CMK (cell line): ENCODE measurements at places on chromosomes 7 and 10.

DNA sequence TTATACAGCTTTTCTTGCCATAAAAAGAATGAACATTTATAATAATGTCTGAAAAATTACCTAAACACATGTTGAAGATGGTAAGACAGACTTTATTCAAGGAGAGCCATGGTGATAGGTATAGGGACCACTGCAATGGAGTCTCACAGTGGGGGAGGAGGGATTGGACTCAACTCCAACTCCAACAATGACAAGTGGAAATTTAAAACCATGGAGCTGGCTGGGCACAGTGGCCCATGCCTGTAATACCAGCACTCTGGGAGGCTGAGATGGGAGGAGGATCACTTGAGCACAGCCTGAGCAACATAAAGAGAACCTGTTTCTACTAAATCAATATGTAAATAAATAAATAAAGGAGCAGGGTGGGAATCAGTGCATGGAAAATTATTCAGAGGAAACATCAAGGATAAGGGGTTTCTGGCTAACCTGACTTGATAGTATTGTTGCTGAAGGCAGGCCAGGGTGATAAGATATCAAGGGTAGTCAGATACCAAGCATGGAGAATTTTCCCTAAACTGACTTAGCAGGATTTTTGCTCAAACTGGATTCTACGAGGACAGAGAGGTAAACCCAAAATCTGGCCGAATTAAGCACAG, 19.5 kb upstream of the MICU1 start:
- no peak for DNase-seq

- no peak for DNase-seq
These were observed 3.4 kb upstream of the ARHGAP22 start for GRCh38 chr10:48608279-48608681.

DNA sequence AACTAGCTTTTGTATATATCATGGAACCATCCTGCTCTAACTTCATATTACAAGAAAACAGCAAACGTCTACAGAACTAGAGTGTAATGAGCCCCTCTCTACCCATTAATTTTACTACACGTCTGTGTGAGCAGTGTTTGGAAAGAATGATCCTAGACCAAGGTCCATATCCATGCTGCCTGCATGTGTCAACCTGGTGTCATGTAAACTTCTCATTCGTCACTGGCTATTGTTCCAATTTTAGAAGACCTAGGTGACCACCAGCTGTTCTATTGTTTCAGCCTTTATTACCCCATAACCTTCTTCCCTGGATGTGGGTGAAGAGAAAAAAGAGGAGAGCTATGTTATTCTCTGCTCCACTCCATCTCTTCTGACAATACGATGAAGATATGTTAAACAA, 77.1 kb downstream of the CREM start:
- DNase-seq = no peak

GRCh38 chr7:139249179-139249810, 18.3 kb downstream of the UBN2 start:
- no peak for DNase-seq

DNA sequence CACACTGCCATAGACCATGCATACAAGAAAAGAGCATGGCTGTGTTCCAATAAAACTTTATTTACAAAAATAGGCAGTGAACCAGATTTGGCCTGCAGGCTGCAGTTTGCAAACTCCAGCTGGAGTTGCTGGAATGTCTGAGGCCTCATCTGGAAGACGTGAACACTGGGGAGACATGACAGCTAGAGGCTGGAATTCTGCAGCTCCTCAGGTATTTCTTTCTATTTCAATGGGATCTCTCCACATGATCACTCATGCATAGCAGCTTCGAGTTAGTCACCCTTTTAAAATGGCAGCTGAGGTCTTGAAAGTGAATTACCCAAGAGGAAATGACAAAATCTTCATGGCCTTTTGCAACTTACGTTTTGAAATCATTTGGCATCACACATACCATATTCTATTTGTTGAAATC, 52.6 kb upstream of the BET1 start:
- no peak for DNase-seq

- DNase-seq = no peak
These were observed 582.6 kb downstream of the CALN1 start for GRCh38 chr7:71829515-71829914.

- DNase-seq = no peak
These were observed 45.8 kb upstream of the MNX1 start for GRCh38 chr7:157056246-157056645.

GRCh38 chr7:16838386-16838785, 33.6 kb upstream of the AGR2 start:
- DNase-seq = no peak

DNA sequence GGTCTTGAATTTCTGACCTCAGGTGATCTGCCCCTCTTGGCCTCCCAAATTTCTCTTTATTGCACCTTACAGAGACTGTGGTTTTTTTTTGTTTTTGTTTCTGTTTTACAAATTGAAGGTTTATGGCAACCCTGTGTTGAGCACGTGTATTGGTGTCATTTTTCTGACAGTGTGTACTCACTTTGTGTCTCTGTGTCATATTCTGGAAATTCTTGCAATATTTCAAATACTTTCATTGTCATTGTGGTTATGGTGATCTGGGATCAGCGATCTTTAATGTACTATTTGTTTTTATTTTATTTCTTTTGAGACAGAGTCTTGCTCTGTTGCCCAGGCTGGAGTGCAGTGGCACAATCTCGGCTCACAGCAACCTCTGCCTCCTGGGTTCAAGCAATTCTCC, 89.8 kb downstream of the PRTFDC1 start:
- DNase-seq = no peak

DNA sequence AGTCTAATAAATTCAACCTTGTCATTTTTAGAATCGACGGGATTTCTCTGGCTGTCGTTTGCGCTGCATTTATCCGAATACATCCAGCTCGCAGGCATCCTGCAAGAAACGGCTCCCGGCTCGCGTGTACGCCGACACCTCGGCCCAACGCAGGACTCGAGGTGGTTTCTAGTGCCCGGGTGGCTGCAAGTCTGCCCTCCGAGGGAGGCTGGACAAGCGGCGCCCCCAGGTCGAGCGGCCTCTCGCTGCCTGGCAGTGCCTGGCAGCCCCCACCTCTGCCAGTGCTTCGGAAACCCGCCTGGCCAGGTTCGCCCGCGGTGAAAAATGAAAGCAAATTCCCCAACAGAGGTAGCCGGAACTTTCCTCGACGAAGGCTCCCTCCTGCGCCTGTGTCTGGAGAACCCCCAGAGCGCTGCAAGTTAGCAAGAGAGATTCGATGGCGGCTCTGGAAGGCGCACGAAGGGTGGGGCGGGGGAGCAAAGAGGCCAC, 5.7 kb upstream of the ZNF503 start:
- no peak for DNase-seq

DNA sequence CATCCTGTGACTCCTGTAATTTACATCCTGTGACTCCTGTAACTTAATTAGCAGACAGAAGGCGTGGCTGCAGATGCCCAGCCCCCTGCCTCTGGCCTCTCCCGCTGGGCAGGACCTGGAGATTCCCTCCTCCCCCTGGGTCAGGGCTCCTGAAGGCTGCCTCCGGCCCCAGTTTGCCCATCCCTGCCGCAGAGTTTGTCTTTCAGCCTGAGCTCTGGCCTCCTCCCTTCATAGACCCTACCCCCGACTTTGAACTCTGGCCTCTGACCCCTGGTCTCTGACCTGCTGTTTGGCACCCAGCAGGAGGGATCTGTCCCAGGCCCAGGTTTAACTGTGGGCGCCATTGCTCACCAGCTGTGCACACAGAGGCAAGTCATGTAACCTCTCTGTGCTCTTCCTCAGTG, 45.6 kb downstream of the ELFN1 start:
- no peak for DNase-seq

DNA sequence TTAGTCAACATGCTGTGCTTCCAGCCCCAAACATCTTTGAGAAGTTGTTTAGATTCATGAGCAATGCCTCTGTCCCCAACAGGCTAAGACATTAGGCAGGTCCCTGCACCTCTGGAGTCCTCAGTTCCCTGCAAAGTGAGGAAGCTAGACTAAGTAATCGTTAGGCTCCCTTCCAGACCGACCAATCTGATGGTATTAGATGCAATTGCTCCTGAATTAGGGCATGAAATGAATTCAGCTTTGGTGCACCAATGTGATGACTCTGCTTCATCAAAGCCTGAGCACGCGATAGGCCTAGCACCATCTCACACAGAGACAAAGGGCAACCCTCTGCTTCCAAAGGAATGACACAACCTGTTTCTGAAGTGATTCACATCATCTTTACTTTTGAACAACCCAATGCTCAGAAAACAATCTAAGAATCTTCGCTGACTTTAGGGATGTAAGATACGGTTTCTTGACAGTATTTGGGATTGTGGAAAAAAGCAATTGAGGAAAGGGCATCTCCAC, 723 bp upstream of the TES start:
- no peak for DNase-seq

- no peak for DNase-seq
These were observed 31.0 kb downstream of the MKI67 start for GRCh38 chr10:128095027-128095752.

DNA sequence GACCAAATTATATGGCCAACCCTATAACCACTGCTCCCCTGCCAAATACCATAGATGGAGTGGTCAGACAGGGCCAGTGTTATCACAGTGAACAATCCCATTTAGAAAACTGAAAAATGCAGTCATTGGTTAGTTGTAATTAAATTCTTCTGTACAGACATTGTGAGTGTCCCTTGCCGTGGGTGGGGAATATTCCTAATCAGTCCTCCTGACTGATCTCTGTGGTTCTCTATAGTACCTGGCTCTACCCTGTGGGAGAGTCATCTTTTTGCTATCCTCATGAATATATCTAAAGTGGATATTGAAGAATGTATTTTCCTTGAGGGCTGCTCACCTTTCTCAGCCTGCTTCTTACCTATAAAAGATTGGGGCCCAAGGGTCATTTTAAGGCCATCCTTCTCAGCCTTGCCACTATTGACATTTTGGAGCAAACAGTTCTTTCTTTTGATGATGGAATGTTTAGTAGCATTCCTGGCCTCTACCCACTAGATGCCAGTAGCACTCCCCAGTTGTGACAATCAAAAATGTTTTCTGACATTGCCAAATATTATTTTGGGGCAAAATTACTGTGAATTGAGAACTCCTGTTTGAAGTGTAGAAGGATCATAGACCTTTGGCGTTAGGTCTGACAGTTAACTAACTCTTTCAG, 110.2 kb downstream of the MAPK8 start:
- no peak for DNase-seq

GRCh38 chr10:28478646-28479045, 54.3 kb upstream of the WAC start:
- no peak for DNase-seq

GRCh38 chr10:68559251-68559650, 886 bp upstream of the TET1 start:
- no peak for DNase-seq
